ENCODE measurements at places on chromosomes 3 and 15.

GRCh38 chr3:126076140-126076539 lies 7.8 kb downstream of the SLC41A3 start:
- DNase-seq: no peak

DNA sequence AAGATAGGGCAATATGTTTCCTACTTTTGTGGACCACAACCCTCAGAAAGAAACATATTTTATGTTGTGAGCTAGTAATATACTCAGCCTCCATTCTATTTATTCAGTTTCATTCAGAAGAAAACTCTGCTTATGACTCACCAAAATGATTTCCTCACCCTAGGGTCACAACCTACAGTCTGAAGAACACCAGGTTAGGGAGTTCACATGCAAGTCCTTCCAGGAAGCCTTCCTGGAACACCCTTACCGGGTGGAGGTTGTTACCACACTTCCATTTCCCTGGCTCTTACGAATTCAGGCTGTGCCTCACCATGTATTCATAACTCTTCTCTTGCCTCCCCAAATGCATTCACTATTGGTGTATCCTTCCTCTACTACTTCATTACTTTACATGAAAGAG lies 228.0 kb upstream of the ADAMTS9 start:
- no peak for DNase-seq

DNA sequence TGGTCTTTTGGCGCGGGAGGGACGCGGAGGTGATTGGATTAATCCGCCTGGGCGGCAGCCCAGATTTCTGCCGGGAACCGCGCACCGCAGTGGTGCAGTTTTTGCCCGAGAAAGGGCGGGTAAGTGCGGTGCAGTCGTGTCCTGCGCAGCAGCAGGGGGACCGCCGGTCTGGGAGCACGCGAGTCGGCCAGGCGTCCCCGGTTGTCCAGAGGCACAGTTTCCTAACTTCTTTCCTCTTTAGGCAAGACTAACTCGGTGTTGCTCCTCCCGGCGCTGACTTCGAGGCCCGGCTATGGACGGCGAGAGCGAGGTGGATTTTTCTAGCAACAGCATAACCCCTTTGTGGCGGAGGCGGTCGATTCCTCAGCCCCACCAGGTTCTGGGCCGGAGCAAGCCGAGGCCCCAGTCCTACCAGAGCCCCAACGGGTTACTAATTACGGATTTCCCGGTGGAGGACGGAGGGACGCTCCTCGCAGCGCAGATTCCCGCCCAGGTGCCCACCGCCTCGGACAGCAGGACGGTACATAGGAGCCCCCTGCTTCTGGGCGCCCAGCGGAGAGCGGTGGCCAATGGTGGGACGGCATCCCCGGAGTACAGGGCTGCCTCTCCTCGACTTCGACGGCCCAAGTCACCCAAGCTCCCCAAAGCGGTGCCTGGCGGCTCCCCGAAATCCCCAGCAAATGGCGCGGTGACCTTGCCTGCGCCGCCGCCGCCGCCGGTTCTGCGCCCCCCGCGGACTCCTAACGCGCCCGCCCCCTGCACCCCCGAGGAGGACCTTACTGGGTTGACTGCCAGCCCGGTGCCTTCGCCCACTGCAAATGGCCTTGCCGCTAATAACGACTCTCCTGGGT lies 736 bp downstream of the ARHGEF26 start:
- DNase-seq: no peak

DNA sequence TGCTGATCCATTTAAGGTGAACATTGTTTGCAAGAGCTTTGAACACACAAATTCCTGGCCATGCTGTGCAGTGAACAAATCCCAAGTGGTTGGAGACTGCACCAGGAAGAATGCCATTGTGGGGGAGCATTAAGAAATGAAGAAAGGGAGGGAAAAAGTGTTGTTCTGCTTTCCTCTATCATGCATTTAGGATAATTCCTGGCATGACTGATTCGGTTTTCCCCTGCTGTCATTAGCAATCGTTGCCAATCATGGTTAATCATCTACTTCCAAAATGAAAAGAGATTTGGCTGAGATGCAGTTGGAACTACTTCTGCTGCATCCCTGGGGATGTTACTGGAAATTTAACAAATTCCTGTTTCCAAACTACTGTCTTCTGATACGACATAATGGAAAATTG lies 73.7 kb upstream of the ZPLD1 start:
- no peak for DNase-seq

Data from fibroblast of skin of left quadriceps (primary cell).